Suprapubic skin (tissue), 4 donors: ENCODE measurements at places on chromosomes 11 and 22.
A peak's percentile ranks its signal among the peaks of the same experiment; 100 is the strongest.

GRCh38 chr11:31922450-31922849, 111.3 kb upstream of the PAX6 start:
- no peak for DNase-seq

DNA sequence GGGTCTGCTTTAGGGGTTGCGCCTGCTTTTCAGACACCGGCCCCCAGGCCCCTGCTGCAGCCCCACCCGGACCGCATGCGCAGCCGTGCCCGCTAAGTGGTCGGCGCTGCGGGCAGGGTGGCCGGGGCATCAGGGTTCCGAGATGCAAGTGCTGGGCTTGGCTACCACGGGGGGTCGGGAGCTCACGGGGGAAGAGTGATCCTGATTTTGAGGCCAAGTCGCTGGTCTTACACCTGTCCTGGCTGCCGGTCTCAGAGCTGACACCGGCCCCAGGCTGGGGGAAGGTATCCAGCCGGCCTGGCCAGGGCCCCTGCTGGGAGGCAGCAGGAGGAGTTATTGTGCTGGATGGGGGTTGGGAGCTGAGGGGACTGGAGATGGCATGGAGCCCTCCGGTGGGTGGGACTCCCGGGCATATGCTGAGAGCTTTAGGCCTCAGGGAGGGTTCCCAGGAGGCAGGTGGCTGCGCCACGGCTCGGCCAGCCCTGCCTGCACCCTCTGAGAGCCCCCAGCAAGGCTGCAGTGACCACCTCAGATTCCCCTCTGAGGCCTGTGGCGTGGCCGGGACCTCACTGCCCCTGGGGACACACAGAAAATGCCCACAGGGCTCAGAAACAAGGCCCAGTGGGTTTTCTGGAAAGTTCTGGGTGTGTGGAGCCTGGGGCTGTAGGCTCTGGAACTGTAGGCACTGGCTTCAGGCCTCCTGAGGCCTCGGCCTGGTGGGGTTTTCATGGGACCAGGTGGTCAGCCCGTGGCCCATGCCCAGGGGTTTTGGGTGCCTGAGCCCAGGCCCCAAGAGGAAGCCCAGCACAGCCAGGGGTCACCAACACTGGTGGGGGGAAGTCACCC, 4.4 kb upstream of the MUC5AC start:
- peak; percentile 81 for DNase-seq

GRCh38 chr11:17952487-17952886, 60.4 kb downstream of the SERGEF start:
- DNase-seq: no peak

- DNase-seq: no peak
Measured at GRCh38 chr11:10325277-10326011, 20.6 kb downstream of the ADM start.

GRCh38 chr11:129595038-129595962, 219.7 kb downstream of the BARX2 start:
- DNase-seq: no peak

- DNase-seq: no peak
Measured at GRCh38 chr11:44159848-44160721, 64.6 kb downstream of the EXT2 start.

GRCh38 chr11:83659466-83659865, 373.3 kb upstream of the CCDC90B start:
- DNase-seq: no peak

DNA sequence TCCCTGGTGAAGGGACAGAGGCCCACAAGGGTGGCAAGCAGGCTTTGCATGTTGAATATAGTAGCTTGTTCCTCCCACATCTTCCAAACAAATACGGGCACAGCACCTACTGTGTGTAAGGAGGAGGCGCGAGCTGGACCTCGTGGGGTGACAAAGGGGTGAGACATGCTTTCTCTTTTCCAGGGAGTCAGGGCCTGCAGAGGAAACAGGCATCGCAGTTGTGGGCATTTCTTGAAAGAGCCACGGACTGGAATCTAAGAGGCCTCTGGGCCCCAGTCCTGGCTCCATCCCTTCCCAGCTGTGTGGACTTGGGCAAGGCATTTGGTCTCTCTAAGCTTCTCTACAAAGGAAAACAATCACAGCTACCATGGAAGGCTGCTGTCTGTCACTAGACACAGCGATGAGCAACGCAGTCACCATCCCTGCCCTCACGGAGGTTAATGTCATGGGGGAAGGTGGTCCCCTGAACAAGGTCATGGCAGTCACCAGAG, 13.0 kb upstream of the CDC42EP1 start:
- no peak for DNase-seq

GRCh38 chr11:6505577-6506240, 8.6 kb downstream of the DNHD1 start:
- no peak for DNase-seq

DNA sequence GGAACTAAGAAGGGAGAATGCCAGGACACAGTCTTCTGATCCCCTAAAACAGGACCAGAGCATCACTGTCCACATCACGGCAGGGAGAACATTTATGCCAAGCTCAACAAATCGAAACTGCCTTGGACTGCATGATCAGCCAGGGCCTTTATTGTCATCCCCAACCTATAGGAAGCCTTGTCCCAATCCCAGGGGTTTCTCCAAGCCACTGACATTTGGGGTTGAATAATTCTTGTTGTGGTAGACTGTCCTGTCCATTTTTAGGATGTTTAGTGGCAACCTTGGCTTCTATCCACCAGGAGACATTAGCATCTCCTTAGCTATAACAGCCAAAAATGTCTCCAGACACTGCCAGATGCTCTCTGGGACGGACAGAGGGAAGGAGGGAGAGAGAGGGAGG, 37.1 kb downstream of the RPL27A start:
- DNase-seq: no peak

DNA sequence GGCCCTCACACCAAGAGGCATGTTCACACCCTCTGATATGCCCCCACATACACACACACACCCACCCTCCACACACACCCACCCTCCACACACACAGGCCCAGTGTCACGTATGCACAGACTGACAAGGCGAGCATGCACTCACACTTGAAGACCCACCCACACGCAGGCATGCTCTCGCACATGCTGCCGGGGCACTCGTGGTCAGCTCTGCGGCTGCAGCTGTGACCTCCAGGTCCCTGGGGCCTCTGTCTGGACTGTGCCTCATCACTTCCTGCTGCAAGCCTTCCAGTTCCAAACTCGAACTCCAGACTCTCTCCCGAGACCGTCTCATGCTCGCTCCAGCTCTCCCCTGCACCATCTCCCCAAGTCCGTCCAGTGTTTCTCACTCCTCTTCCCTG, 9.5 kb downstream of the DCHS1 start:
- no peak for DNase-seq

DNA sequence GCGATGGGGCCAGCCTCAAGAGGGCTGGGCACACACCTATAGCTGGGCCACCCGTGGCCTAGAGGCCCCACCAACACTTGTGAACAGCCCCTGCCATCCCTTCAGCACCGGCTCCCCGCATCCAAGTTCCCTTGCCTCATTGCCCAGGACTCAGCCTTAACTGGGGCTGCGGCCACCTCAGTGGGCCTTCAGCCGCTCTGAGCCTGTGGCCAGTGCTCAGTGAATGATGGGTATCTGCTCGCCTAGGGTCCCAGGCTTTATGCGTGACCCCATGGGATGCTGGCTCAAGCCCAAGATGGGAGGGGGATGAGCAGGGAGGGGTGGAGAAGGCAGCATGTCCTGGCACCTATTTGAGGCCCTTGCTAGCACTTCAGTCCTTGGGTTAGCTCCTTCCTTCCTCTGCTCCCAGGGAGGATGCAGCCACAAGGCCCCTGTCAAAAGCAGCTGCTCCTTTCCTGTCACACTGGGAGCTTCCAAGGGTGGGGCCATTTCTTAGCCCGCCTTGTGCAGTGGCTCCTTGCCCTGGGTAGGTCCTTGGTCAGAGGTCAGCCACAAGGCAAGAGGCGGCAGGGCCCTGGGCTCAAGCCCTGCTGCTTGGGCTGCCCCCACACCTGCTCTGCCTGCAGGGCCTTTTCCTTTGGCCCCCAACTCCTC, 31.8 kb downstream of the GNAZ start:
- DNase-seq: no peak

DNA sequence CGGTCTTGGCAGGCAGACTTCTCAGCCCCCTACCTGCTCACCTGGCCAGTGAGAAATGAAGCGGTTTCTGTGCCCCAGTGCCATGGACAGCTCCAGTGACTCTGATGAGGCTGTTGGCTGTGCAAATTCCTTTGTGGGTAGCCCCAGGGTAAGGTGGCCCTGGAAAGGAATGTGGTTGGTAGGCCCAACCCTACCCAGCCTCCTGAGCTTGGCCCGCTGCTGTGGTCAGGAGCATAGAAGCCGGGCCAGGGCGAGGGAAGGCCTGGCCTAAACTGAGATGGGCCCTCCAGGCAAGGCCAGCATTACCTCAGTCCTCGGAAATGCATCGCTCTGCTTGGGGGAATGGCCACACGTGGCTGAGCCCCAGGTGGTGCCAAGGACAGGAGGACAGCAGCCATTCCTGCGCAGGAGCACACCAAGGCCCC, 16.9 kb downstream of the DAGLA start:
- no peak for DNase-seq

DNA sequence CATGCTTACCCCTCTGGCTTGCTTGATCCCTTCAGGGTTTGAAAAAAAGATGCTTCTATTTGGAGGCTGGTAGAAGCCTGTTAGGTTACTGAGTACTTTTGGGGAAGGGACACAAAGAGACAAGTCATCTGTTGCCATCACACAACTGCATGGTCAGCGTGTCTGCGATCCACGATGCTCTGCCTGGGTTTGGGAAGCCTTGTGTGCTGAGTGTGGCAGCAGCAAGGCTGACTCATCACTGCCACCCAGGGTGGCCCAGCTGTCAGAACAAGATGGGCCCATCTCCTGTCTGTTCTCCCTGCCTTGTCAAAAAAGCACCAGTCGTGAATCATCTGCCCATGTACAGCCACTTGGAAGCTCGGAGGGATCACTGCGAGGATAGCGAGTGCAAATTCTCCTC, 26.2 kb downstream of the UBASH3B start:
- DNase-seq: no peak

GRCh38 chr11:102560555-102561011, 30.0 kb upstream of the MMP7 start:
- no peak for DNase-seq

GRCh38 chr11:6667733-6668374, 12.2 kb upstream of the DCHS1 start:
- no peak for DNase-seq

DNA sequence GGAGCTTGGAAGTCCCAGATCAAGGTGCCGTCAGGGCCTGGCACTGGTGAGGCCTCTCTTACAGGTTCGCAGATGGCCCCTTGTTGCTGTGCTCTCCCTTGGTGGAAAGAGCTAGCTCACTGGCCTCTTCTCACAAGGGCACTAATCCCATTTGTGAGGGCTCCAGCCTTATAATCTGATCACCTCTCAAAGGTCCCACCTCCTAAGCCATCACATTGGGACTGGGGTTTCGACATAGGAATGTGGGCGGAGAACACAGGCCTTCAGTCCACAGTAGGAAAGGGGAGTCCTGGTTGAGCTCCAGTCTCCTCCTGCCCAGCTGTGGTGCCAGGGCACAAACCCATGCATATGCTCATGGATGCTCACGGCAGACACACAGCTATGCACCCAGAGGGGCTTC, 14.0 kb upstream of the LRRC32 start:
- DNase-seq: no peak

GRCh38 chr22:39738746-39739145, 154.8 kb downstream of the ENTHD1 start:
- DNase-seq: no peak

DNA sequence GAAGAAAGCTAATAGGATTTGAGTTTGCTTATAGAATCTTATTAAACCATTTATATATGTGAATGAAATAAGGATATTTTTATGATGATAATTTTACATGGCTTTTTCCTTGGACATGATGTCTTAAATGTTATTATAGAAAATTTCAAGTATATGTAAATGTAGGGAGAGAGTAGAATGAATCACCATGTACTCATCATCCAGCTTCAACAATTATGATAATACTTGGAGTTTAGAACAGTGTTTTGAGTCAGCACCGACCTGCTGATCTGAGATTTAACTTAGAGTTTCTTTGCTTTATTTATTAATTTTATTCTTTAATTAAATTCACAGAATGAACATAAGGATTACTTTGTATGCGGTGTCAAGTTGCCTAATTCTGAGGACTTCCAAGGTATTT, 193.5 kb downstream of the UVRAG start:
- no peak for DNase-seq

- no peak for DNase-seq
Measured at GRCh38 chr22:50205781-50206569, 5.2 kb downstream of the SELENOO start.

GRCh38 chr11:65132988-65133700, 1.2 kb downstream of the SYVN1 start:
- peak; percentile 74 for DNase-seq

- no peak for DNase-seq
Measured at GRCh38 chr22:21038405-21038804, 6.0 kb upstream of the SLC7A4 start.

GRCh38 chr11:96122601-96123074, 198.7 kb upstream of the MTMR2 start:
- DNase-seq: no peak

DNA sequence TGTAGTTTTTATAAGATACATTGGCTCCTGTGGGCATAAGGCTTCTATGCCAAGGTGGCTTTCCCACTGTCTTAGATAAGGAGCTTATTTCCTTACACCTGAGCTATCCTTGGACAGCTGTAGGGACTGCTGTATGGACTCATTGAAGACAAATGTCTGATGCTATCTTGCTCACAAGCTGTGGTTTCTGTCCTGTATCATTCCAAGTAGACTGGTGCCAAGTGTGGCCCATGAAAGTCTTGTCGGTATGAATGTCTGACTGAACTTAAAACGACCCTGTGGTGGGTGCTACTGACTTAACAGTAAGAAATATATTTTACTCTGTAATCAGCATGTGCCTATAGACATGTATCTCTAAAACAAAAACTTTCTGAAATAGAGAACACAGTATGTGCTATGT, 45.0 kb downstream of the LARGE2 start:
- no peak for DNase-seq

GRCh38 chr11:66142370-66143263, 72.5 kb downstream of the PACS1 start:
- no peak for DNase-seq

GRCh38 chr11:124892750-124893454, 4.8 kb downstream of the ROBO4 start:
- DNase-seq: no peak

GRCh38 chr11:121611242-121611641, 158.5 kb upstream of the SORL1-AS1 start:
- DNase-seq: no peak

GRCh38 chr22:39188809-39189208, 36.3 kb upstream of the CBX7 start:
- peak; percentile 23 for DNase-seq

DNA sequence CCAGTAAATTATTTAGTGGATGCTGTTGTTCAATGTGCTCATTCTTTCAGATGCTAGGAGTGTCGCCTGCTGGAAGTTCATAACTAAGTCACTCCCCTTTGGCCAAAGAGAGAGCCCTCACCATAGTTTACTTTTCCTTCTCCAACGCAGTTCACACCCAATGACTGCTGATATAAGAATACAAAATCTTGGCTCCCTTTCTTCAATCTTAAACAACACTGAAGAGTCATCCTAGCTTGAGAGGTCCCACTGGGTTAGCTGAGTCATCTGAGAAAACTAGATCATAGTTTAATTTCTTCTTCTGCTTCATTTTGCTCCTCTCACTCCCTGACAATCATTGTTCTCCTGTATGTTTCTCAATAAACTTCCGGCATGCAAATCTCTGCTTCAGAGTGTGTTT, 5.4 kb upstream of the OR52L1 start:
- DNase-seq: no peak
